Esophagus squamous epithelium (tissue), 5 donors: ENCODE measurements at places on chromosomes 7 and 10.

DNA sequence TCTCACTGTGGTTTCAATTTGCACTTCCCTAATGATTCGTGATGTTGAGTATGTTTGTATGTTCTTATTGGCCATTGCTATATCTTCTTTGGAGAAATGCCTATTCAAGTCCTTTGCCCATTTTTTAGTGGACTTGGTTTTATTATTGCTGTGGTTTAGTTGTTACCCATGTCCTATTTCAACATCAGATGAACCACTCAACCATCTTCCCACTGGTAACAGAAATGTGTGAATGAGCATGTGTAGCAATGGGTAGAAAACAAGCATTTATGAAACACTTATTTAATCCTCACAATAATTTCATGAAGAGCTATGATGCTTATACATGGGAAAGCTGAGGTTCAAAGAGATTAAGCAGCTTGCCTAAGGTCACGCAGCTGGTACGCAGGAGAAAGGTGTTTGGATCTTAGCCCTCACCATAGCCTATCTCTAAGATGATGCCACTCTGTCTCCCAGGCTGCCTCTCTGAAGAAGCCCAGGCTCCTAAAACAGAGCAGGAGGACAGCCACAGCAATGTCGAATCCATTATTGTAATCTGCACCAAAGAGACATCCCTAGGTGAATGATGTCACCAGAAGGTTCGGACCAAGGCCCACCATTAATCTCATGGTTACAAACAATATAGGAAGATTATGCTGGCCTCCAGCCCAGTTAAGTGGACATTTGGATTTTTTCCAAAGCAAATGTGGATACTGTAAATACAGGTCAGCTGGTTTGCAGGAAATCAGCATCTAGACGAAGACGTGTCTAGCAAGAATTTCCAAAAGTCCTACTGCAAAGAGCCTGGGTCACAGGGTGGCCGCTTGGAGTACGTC is 447.6 kb upstream of the ZMIZ1 start:
- no peak for DNase-seq

GRCh38 chr7:135147899-135148721 is at the start of gene TMEM140:
TMEM140 (plus strand) TSS chr7:135148072; CDS start chr7:135164442, 16,370 bp downstream.
- DNase-seq: no peak

GRCh38 chr7:77382532-77382931 is 33.6 kb downstream of the GSAP start:
- DNase-seq: no peak

DNA sequence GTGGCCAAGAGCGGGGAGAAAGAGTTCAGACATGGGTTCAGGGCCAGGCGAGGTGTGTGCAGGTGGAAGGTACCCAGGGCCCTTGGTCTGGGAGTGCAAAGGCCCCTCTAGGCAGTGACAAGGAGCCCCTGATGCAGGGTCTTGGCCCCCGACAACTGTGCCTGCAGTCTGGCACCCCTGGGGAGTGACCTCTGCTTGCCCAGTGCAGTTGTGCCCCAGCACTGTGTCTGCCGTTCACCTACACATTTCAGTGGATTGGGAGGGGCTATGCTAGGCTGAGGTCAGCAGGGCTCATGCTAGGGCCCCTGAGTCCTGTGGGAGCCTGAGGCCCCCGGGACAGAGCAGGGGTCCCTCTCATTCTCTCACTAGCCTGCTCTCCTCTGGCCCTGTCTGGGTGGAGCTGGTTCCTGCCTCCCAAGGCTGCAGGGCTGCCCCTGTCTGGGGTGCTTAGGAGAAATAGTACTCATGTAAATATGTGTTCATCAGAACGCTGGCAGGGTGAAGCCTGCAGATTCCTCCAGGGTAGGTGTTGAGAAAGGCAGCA is 550.4 kb downstream of the TCERG1L start:
- DNase-seq: no peak

DNA sequence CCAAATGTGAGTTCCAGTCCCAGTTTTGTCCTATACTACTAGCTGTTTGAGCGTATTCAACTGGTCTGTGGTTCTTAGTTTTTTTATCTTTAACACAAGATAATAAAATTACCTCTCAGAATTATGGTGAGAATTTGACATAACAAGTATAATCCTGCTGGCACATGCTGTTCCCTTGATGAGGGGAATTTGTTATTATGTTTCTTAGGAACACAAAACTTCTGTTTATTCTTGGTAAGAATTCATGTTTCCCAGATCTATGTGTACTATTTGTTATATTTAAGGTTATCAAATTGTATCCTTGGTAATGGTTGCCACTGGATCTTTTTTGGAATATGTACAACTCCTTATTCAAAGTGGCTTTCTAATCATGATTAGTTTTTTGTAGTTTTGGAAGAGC is 335.6 kb downstream of the ADK start:
- no peak for DNase-seq

- DNase-seq: no peak
Observed at GRCh38 chr7:132557489-132558044, 18.7 kb downstream of the PLXNA4 start.

GRCh38 chr10:17348501-17349349 is 105.7 kb downstream of the ST8SIA6 start:
- no peak for DNase-seq

GRCh38 chr10:32419615-32420014 is 26.3 kb upstream of the CCDC7 start:
- no peak for DNase-seq

GRCh38 chr10:88491314-88491713 is 91.8 kb downstream of the RNLS start:
- DNase-seq: no peak

DNA sequence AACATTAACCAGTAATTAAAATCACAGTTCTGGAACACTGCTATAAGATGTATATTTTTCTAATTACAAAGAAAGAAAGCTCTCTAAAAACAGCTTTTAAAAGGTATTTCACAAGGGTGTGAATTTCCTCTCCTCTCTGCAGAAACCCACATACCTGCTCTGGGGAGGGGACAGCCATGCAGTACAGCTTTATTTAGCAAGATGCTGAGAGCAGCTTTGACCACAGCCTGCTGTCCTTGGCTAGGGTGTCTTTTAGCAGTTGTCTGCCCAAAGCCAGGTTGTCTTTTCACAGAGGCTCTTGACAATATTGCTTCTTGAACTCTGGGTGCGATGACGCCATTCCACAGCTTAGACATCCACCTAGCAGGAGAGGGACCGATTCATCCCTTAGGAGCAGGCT is 148.3 kb downstream of the CTTNBP2 start:
- no peak for DNase-seq

- DNase-seq: no peak
Observed at GRCh38 chr10:124998624-124999291, 56.8 kb downstream of the ZRANB1 start.

- DNase-seq: no peak
Observed at GRCh38 chr10:119724593-119725516, 995 bp upstream of the INPP5F start.

DNA sequence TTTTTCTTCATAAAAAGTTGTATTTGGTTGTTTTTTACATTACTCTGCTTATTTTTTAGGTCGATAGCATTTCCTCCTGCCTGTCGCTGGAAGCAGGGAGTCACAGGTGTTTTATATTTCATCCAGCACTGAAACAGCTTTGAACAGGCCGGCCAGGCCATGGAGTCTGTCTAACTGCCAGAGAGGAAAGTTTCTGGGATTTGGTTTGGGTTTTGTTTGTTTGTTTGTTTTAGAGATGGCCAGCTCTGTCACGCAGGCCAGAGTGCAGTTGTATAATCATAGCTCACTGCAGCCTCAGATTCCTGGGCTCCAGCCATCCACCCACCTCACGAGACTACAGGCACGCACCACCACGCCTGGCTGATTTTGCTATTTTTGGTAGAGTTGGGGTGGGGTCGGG is 23.4 kb downstream of the PROSER2 start:
- no peak for DNase-seq

GRCh38 chr10:92692697-92693533 is 3.2 kb downstream of the HHEX start:
- DNase-seq: no peak

DNA sequence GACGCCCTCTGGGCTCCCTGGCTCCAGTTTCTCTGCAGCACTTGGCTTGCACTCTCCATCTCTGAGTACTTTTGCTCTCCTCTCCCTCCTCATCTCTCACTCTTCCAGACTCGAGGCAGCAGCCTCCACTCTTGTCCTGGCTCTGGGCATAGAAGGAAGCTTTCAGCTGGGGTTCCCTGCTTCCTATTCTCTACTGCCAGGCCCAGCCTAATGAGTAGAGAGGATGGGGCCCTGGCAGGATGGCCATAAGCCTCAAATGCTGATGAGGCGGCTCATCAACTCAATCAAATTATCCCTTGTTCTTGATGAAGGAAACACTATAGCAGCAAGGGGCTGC is 55.8 kb downstream of the NEURL1 start:
- no peak for DNase-seq

DNA sequence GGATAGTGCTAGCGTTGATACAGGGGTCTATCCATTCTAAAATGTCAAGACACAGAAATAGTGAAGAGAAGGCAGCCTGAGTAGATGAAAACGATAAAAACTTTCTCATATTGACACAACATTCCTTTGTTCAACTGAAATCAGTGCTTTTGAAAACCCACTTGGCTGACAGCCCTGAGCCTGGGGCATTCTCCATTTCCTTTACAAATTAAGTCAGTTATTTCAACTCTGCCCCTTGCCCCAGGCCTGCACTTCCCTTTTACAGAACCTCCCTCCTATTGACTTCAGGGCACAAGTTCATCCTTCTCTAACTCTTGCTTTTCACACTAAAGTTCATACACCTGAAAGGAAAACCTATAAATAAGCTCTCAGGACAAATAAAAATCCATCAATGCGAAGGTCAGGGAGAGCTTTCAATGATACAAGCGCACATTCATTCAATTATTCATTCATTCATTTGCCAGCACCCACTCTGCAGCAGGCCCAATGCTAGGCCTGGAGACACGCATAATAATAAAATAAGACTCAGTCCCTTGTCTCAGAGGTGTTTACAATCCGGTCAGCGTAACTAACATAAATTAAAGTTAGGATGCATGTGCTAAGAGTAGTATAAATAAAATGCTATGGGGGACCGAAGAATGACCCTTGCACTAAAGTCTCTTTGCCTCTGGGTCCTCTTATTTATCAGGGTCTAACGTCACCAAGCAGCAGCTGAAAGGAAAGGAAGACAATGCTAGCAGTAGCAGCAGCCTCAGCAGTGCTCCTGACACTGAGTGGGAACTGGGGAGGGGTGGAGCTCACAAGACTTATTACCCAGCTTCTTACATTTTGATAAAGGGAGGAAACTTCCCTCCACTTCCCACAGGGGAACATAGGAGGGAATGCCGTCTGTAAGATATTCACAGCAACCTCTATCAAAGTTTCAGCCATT is 134.8 kb downstream of the PDE1C start:
- no peak for DNase-seq

- no peak for DNase-seq
Observed at GRCh38 chr10:81564143-81564542, 310.9 kb upstream of the NRG3 start.

- DNase-seq: no peak
Observed at GRCh38 chr10:71069909-71070666, 142.3 kb upstream of the UNC5B start.
